ENCODE measurements at places on chromosomes 12 and 14.

GRCh38 chr12:104282109-104282508 is 21.4 kb upstream of the EID3 start:
- no peak for DNase-seq

GRCh38 chr14:50231475-50232275 is at the start of gene SOS2:
TSS of gene SOS2 (minus strand) at chr14:50231578. CDS start at chr14:50231283, 295 bp downstream.
- peak; percentile 80 for DNase-seq

DNA sequence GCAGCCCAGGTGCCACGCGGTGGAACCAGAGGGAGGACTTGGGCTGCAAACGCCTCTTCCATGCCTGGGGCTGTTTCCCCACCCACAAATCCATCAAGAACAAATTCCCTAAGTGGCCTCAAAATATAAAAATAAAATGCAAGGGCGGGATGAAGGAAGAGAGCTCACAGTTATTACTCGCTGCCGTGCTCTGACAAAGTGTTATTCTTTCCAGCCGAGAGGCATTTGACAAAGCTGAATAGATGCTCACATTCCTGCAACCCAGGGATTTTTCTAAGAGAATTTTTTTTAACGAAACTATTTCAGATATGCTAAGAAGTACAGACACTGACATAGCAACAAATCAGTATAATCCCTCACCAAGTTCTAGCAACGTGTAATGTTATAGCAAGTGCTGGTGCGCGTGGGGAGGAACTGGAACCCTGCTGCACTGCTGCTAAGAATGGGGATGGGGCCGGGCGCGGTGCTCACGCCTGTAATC is 70.7 kb downstream of the SCARB1 start:
- DNase-seq: no peak

GRCh38 chr12:71950404-71950803 is 11.8 kb downstream of the TPH2 start:
- no peak for DNase-seq

DNA sequence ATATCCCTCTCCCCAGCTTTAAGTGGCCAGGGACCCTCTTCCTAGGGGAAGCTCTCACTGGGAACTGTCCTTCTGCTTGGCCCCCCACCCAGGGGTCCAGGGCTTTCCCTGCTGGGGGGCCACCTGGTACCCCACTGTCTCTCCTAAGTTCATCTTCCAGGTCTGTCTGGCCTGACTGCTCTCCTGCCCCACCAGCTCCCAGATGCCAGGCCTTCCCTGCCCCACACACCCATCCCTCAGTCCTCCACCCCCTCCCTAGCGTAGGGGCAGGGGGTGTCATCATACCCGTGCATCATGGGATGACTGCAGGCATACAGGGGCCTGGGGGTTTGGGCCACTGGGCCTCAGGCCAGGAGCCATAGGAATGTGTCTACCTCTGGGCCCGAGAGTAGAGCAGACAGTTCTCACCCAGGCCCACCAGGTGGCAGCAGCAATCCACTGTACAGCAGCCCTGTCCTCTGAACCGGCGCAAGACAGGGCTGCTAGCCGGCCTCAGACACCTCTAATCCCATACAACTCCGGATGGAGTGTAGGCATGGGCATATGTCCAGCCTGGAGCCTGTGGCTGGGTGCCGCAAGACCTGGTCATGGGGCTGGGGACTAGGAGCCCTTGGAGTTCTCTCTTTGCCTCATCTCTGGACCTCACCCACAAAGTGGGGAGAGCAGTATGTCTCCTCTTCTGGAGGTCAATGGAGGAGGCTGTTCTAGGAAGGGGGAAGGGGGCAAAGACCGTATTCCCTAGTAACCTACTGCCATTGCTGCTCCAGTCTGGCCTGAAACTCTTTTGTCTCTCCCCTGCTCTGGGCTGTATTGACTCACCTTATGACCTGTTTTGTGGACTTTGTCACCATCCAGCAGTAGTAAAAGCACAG is 10.0 kb upstream of the SMARCD1 start:
- DNase-seq: peak; percentile 65

DNA sequence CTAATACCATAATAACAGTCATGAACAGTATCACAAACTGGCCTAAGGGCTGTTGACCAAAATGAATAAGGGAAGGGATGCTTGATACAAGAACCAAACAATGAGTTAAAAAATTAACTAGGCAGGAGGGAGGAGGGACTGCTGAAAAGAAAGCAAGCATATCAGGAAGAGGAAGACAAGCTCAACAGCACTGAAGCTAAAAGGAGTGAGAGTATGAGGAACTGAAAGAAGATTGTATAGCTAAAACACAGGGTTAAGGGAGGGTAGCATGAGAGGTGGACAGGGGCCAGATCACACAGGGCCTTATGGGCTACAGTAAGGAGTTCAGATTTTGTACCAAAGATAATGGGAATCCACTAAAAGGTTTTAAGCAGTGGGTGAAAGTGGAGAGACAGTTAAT is 34.1 kb downstream of the ITGA7 start:
- DNase-seq: no peak

GRCh38 chr14:69073915-69074314 is 79.0 kb downstream of the DCAF5 start:
- DNase-seq: no peak

GRCh38 chr14:22185191-22185590 is 403.8 kb downstream of the DAD1 start:
- DNase-seq: no peak

DNA sequence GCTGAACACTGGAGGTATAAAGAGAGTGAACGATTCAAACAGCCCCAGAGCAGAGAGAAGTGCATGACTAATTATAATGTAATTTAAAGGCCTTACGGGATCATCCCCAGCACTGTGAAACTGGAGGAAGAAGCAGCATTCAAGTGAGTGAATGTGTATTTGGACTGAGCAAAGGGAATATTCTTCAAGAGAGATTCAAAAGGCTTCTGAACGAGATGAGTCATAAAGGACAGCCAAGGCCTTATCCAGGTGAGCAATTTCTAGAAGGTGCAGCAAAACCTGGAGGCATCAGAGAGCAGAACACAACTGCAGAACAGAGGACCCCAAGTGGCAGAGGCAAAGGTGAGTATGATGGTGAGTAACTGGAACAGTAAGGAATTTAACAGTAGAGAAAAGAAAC is 127.2 kb downstream of the BCAT1 start:
- no peak for DNase-seq

- DNase-seq: no peak
Measured at GRCh38 chr14:54901380-54902142, 1.1 kb downstream of the GCH1 start.

DNA sequence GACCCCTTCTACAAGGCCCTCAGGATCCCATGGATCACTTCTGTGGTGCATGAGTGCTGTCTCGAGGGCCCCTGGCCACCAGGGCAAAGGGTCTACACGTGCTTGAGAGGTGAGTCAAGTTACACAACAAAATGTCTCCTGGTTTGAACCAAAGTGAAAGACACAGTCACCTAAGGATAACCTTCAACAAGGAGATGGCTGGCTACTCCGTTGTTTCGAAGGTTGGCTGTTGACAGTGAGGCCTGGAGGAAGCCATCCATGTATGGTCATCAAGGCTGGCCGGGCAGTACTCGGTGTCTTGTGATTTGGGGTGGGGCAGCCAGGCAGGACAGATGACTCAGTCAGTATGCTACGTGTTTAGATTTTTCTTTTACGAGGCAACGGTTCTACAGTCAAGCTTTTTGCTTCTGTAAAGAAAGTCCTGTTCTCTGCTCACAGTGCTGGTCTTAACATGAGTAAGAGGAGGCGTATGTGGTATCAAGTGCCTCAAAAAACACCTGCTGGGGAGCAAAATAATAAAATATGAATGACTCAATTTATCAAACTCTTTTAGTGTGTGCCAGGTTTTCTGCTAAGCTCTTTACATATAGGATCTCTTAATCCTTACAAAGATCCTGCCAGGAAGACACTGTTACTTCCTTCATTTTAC is 18.0 kb upstream of the NT5DC3 start:
- DNase-seq: no peak

GRCh38 chr14:77306851-77307496 is 13.7 kb downstream of the POMT2 start:
- DNase-seq: no peak

DNA sequence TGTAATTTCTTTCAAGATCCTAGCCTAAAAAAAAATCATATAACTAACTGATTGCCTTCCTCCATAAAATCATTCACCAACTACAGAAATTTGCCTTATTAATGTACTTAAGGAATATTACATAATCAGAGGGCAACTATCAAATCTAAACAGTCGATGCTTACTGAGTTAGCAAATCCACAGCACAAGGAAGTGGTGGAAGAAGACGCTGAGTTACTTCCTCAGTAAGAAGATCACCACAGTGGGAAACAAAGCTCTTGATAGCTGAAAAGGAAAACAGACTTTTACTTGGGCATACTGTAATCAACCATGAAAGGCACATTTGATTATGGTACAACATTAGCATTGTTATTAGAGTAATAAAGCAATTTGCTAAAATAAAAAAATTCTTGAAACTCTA is 48.7 kb downstream of the HEATR5A start:
- DNase-seq: no peak

DNA sequence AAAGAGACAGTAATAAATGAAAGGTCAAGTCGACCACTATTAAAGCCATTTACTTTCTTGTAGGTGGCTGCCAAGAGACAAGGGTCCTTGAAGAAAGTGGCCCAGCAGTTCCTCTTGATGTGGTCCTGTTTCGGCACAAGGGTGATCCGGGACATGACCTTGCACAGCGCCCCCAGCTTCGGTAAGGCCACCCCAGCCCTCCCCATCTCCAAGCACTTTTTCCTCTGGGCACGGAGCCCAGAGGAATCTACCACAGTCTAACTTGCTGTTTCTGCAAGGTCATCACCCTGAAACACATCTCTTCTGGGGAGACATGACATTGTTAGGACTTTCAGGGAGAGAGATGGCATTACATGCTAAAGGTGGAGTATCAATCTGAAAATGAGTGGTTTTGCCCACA is 53.8 kb upstream of the RIC8B start:
- DNase-seq: no peak

DNA sequence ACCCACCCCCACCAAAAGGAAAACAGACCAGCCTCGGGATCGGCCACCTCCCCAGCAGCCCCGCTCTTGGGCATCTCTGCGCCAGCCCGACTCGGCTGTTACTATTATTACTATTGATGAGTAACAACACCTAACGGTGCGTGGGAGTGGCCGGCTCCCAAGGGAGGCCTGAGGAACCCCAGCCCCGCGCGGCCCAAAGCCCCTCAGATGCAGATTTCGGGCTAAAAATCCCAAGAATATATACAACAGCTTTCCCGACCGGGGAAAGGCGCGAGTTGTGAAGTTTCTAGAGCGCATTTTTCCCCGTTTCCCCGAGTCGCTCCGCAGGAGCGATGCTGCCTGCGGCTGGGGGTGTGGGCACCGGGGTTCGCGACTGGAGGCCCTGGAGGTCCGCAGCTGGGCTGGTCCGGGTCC is 565 bp downstream of the NT5DC3 start:
- DNase-seq: no peak

DNA sequence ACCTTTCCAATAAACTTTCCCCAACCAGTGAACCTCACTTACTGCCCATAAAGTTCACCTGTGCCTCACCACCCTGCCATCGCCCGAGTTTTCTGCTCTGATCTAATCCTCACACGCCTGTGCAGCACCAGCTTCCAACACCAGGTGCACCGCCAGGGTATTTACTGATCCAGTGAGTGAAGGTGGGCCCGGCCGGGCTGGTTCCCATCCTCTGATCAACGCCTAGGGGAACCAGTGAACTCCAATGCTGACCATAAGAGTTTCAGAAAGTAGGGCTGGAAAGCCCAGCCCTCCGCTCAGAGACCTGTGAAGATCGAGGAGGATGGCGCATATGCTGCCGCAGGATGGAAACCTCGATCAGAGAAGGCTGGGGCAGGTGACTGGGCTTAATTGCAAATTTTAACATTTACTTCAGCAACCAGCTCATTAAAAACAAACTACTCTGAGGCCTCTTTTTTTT is 685 bp upstream of the MYL6B start:
- peak; percentile 63 for DNase-seq

DNA sequence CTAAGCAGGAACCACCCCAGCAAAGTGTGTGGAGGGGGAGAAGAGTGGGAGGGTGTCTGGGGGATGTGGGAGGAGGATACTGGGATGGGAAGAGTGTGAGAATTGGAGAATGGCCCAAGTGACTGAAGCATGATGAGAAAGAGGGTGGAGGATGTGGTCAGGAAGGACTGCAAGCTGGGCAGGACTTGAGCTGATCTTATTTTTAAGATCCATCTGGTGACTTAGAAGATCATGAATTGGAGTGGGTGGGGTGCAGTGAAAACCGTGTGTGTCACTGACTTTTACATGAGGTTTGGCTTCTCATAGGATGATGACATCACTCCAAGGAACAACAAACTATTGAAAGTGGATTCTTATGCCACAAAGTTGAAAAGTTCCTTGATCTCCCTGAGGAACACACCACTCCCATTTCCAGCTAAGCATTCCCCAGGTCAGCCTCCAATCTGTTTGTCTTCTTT is 287.5 kb downstream of the GALC start:
- DNase-seq: no peak

DNA sequence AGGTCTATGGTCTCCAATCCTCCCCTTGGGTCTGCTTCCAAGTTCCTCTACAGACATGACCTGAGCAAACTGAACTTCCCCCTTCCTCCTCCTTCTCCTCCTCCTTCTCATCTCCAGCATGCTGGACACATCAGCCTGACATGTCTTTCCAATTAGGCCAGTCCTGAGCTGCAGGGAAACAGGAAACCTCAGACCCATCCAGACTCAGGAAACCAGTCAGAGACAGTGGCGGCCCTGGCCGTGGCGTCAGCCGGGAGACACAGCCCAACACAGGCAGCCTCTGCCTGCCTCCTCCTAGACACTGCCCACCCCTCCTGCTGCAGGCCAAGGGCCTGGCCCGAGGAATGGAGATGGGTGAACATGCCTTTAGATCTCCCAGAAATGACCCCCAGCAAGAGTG is 468.8 kb downstream of the BCL11B start:
- DNase-seq: no peak

- no peak for DNase-seq
Measured at GRCh38 chr14:56514663-56515371, 64.8 kb upstream of the TMEM260 start.

DNA sequence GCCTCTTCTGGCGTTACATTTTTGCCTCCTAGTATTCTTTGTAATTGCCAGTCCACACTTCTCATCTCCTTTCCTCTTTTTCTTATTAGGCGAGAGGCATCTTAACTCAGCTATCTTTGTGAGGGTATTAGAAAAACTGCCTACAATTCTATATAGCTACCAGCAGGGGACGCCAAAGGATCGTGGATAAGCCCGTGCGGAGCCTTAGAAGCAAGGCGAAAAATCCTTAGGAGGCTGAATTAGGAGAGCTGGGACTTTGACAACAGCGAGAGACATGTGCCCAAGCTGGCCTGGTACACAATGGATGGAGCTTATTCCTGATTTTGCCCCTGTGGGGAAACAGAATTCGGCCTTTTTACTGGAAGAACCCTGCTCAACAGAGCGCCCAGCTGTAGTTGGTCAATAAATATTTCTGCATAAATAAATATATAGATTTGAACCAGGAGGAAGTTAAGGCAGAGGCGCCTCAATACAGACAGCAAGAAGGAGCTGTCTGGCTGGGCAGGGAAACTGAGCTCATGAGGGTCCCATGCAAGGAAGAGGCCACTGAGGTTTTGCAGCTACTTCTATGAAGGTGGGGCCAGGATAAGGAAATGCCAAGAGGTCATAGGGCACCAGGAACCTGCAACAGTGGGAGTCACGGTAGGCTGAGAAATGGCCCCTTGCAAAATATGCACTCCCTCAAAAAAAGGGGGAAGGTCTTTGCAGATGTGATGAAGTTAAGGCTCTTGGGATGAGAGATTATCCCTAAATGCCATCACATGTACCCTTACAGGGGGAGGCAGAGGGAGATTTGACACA is 14.6 kb upstream of the RBM19 start:
- peak; percentile 13 for DNase-seq

Data from activated T-helper 2 cell treated with anti-CD3 and anti-CD28 coated beads, Interferon-gamma antibody, Interleukin-2, Interleukin-4, amounts not matched to agents 10 μg/mL and 5 μg/mL and 100 μg/mL, durations not matched to agents 14 hours and 24 hours and 36 hours (primary cell).